ENCODE measurements at places on chromosomes 3 and 15.

DNA sequence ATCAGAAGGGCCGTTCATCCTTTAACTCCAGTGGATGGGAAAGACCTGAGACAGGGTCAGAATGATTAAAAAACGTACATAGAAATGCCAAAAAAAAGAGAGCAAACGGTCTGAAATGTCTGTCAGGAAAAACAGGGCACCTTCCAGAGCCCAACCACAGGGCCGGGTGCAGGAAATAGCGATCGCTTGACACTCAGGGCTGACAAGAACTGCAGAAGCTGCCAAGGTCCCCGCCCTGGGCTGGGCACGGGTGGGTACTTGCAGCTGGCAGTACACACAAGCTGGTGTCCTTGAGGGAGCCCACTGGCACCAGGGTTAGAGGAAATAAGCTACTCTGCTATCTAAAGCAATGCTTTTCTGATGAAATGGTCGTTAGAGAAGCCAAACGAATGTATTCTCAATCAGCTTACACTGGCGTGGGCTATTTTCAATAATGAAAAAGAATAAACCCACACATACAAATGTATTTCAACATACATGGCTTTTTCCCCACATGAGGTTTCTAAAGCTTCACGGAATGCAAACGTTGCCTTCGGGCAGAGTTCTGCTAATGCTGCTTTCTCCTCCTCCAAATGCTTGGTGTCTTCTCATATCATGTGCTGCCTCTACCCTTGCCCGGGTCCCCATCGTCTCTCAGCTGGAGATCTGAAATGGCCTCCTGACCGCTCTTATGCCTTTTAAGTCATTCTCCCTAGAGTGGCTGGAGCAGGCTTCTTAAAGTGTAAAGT, 15.6 kb downstream of the FRMD4B start:
- no peak for DNase-seq

DNA sequence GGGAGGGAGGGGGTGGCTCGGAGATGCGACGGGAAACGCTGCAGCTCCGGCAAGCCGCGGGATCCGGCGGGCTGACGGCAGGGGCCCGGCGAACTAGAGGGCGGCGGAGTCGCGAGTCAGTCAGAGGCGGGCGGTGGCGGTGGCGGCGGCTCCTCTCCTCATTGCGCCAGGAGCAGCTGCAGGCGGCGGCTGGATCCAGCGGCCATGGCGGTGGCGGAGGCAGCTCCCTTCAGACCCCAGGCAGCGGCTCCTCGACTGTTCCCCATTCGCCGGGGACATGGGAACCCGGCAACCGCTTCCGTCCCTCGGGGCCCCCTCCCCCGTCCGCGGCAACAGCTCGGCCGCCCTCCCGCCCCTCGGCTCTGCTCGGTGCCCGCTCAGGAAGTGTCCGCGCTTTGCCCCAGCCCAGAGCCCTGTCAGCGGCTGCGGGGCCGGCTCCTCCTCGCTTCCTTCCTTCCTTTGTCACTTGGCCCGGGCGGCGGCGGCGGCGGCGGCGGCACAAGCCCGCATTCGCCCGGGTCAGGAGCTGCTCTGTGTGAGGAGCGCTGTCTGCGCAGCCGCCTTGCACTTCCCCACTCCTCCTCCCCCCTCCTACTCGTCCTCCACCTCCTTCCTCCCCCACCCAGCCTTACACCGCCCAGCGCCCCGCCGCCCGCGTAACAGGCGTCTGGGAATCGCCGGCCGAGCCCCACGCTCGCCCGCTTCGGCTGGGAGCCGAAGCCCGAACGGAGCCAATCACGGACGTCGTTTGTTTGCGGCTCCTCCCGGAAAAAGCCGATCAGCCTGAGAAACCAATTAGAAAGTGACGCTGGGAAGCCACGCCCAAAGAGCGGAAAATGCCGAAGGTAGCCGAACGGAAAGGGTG, at the start of gene GSK3B:
TSS of gene GSK3B (minus strand) at position 537 of the 865 bp plus-strand sequence. CDS start 1,013 bp downstream, outside the sequence.
- no peak for DNase-seq

- no peak for DNase-seq
Observed at GRCh38 chr3:88440701-88441100, 290.9 kb downstream of the C3orf38 start.

GRCh38 chr3:184172681-184173373, 1.8 kb upstream of the AP2M1 start:
- DNase-seq: peak; percentile 88

DNA sequence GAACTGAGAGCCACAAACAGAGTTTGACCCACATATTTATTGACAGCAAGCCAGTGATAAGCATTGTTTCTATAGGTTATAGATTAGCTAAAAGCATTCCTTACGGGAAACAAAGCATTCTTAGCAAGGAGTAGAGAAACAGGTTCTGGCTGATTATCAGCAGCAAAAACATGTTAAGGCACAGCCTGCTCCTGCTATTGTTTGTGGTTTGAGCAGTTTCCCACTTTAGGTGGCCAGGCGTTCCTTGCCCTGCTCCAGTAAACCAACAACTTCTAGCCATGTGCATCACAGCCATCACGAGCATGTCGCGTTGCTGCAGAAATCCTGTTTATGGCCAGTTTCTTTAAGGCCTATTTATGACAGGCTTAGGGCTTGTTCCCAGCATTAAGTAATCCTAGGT, 44.7 kb upstream of the C2CD4B start:
- no peak for DNase-seq

GRCh38 chr3:95934181-95934580, 880.2 kb upstream of the EPHA6 start:
- DNase-seq: no peak

DNA sequence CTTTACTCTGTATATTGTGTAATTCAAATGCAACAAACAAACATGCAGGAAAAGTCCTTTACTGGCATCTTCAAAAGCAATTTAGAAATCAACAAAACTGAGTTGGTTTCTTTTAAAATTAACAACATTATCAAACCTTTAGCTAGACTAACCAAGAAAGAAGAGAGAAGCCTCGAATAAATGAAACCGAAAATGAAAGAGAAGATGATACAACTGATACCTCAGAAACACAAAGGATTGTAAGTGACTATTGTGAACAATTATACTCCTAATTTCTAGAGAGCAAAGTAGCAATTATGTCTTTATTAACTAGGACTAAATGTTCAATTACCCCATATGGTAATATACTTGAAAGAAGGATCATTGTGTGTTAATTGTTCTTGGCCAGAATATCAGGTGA, 49.2 kb upstream of the P3H2 start:
- no peak for DNase-seq

Measured in GM04503 (cell line).